Glutamatergic neuron (in vitro differentiated cells): ENCODE measurements at places on chromosomes 5 and 9.
A peak's percentile ranks its signal among the peaks of the same experiment; 100 is the strongest.

DNA sequence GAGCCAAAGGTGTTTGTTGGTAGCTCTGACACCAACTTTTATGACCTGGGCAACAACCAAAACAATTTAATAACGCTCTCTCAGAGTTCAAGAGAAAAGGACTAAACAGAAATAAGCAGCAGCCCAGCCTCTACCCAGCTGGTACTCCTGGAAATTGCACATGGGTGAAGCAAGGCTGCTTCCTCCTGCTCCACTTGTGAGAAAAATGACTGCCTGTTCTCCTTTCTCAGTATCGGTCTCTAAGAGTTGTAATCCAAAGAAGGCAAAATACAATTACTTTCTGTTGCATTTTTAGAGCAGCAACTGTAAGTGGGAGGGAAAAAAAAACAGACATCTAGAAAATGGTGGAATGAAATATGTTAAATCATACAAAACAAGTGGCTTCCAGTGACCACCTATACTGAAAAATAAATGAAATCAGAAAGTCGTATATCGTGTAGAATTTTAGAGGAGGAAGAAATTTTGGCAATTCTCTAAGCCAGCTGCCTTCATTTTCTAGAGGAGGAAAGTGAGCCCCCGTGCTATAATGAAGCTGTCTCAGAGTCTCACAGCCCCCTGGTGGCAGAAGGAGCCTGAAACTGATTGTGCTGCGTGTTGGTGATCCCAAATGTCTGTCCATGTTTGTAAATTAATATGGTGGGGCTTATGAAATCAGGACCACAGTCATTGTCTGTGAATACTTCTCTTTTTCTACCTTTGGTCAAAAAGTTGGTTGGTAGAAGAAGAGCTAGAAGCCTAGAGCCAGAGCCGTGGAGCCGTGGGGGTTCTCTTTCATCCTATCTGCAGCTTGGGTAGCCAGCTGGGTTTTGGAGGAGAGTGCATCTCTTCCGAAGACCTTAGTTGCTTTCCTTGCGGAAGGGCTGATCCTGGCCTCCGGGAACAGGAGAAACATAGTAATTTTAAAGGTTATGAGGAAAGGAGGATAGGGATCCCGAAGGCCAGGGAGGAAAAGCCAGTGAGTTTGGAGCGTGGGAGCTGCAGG, 139.9 kb downstream of the PIP5K1B start:
- peak; percentile 66 for DNase-seq

DNA sequence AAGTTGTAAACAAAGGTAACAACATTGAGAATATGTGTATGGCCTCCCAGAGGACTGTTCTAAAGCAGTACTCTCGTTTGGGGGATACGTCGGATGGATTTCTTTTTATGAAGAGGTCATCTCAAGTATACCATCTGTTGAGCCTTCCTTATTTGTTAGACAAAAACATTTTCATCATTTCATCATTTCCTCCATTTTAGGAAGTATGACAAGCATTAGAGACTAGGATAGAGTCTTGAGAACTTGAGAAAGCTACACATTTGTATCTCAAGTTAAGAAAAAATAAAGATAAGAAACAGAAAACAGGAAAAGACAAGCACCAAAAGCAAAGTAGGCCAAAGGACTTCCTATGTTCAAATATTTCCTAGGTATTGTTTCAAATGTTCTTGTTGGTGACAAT, 307.0 kb downstream of the EFNA5 start:
- DNase-seq: no peak

DNA sequence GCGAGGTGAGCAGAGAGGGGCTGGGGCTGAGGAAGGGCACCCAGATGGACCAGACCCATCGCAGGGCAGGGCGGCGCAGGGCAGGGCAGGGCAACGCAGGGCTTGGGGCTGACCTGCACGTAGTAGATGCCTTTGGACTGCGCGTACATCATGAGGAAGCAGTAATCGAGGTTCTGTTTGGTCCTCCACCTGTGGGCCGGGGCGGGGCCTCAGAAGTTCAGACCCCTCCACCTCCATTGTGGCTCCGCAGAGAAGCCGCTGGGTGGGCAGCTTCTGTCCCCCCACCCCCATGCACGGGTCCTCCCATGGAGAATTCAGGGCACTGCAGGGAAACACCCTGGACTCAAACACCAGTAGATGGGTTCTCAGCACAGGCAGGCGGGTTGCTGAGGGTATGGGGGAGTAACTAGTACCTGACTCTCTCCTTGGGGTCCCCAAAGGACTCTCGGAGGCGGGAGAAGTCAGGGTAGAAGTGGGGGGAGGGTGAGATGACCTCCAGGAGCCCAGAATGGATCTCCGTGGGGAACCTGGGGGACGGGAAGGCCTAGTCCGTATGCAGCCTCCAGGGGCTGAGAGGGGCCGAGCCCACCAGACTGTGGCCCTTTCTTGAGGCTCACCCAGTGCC, 6.4 kb downstream of the LTC4S start:
- DNase-seq: no peak

GRCh38 chr9:135902655-135903357, 4.5 kb downstream of the CAMSAP1 start:
- DNase-seq: no peak

GRCh38 chr9:111078391-111079038, 40.2 kb upstream of the LPAR1 start:
- DNase-seq: no peak

GRCh38 chr9:110140276-110140675, 67.7 kb downstream of the C9orf152 start:
- no peak for DNase-seq

- DNase-seq: peak; percentile 94
Measured at GRCh38 chr9:98848450-98849149, 41.1 kb downstream of the GALNT12 start.

DNA sequence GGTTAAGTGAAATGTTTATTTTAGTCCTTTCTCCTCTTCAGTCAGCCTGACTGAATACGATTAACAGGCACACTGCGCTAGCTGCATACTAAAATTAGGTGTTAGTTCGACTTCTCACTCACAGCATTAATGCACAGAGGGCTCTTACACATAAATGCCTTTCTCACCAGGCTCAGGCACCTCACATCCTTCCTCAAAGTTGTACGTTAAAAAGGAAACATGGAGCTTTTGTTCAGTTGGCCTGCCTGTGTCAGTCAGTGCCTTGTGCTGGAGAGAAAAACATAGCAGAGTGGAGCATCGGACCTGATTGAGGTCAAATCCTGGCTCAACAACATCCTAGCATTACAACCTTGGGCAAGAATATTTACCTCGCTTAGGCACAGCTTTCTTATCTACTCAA, 236.0 kb upstream of the ZNF462 start:
- no peak for DNase-seq

GRCh38 chr5:71582945-71583584, 4.1 kb upstream of the MCCC2 start:
- no peak for DNase-seq

DNA sequence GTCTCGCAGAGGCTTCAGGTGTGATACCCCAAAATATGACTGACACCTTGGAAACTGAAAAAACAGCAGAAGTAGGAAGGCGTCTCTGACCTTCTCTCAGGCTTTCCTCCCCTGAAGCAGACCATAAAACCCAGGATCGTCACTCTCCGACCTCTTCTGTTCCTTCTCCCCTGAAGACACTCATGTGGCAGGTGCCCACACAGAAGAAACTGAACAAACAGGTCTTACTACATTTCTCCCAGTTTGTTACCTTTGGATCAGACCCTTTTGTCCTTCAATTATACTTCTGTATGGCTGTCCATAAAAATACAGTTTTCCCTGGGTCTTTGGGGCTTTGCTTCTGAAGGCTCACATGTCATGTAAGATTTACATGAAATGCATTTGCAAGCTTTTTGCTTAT, 10.3 kb upstream of the PRUNE2 start:
- no peak for DNase-seq

- DNase-seq: no peak
Measured at GRCh38 chr9:87285183-87285850, 212.3 kb upstream of the DAPK1 start.

GRCh38 chr5:107812570-107813141, 141.9 kb upstream of the EFNA5 start:
- DNase-seq: peak; percentile 59

- no peak for DNase-seq
Measured at GRCh38 chr5:137097203-137097602, 401.9 kb downstream of the SPOCK1 start.

- no peak for DNase-seq
Measured at GRCh38 chr5:54095969-54096368, 214.4 kb downstream of the ARL15 start.

- no peak for DNase-seq
Measured at GRCh38 chr5:95022967-95023695, 261.8 kb downstream of the MCTP1 start.

- no peak for DNase-seq
Measured at GRCh38 chr9:130786526-130786925, 48.5 kb upstream of the ABL1 start.

DNA sequence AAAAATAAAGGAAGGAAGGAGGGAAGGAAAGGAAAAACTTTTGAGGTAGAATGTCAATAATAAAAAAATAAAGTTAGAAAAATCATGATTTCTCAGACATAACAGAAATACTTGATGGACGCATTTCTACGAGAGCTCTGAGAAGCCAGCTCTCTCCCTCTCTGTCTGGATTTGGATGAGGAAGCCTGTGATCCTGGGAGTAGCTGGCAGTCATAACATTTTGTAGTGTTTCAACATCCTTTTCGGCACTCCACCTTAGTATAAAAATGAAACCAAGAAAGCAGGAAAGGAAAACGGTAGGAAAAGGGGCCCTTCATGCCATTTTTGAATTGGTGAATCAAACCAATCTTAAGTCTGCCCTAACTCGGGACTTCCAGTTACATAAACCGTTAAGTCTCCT, 321.3 kb downstream of the EPB41L4A start:
- no peak for DNase-seq

- DNase-seq: no peak
Measured at GRCh38 chr5:169296419-169297143, 4.4 kb downstream of the SLIT3 start.

GRCh38 chr5:107671742-107672210, 1.0 kb upstream of the EFNA5 start:
- no peak for DNase-seq

DNA sequence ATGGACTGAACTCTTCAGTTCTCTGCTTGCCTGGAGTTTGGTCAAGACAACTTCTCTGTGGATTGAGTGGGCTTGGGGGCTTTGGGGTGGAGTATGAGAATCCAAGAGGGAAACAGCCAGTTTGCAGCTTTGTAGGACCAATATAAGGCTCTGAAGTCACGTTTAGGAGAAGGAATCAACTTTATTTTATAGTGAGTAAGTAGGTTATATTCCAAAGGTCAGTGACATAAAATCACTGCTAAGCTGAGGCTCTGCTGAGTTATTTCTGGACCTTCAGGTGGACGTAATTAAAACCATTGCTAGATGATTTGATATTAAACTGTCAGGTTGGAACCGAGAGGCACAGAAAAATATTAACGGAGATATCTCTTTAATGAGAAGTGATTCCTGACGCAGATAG, 514.4 kb downstream of the DMAC1 start:
- DNase-seq: no peak

GRCh38 chr9:94981723-94982090, 255.2 kb downstream of the AOPEP start:
- DNase-seq: no peak

DNA sequence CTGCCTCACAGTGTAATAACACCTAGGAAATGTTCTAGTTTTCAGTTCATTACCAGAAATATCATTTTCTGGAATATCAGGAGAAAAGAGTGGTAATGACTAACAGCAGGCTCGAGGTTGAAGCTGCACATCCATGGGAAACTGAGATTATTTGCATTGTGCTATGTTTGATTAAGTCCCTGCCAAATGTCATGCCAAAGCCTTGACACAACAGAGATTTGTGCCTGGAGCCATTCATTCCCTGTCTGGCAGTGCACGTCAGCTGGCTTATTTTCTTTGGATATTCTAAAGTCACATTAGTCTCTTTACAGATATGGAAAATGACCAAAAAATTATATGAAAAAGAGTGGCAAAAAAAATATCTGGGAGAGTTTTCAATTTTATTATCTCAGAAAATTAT, 848.0 kb downstream of the PTPRD start:
- DNase-seq: no peak
